MCF 10A (cell line): ENCODE measurements at places on chromosomes 2 and 18.

GRCh38 chr2:55076721-55077120, 26.5 kb upstream of the RTN4 start:
- no peak overlapping the region for H3K27ac ChIP-seq
- DNase-seq, result no peak
- H3K4me1 ChIP-seq, result no peaks in the 10 kb centered on the region
- H3K4me3 ChIP-seq, result no peak overlapping the region
- H3K27me3 ChIP-seq, result no peaks in the 10 kb centered on the region

- peaks cover 64% of the 10 kb centered on the region for H3K36me3 ChIP-seq
- H3K4me3 ChIP-seq, result no peak overlapping the region
- H3K4me1 ChIP-seq, result no peaks in the 10 kb centered on the region
- no peaks in the 10 kb centered on the region for H3K27me3 ChIP-seq
- DNase-seq, result peak; percentile 3
Measured at GRCh38 chr2:201707753-201708152, 9.3 kb upstream of the MPP4 start.

GRCh38 chr2:54680397-54681041, 42.9 kb upstream of the EML6 start:
- no peak for DNase-seq
- no peak overlapping the region for H3K4me3 ChIP-seq
- H3K4me1 ChIP-seq, result peaks cover 9% of the 10 kb centered on the region

GRCh38 chr2:65436824-65437221, 4.4 kb upstream of the SPRED2 start:
- peaks cover 5% of the 10 kb centered on the region for H3K4me1 ChIP-seq
- no peaks in the 10 kb centered on the region for H3K27me3 ChIP-seq
- DNase-seq, result no peak
- peak overlapping the region; percentile 83 for H3K4me3 ChIP-seq
- H3K27ac ChIP-seq, result peak overlapping the region; percentile 91

DNA sequence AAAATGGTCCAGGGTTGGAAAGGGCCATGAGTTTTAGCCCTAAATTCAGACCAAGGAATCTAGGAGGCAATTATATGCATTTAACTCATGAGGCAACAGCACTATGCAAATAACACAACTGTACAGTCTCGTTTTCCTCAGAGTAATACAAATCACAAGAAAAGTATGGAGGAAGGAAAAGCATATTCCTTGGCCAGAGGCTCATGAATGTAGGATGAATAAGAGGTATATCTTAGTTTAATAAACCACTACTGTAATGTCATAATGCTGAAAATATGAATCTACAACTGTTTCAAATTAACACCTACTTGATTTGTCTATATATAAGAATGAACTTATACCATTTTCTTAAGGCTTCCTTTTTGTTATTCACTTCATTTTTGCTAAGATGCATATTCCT, 252.5 kb upstream of the TANK start:
- H3K36me3 ChIP-seq, result no peaks in the 10 kb centered on the region
- H3K27me3 ChIP-seq, result no peaks in the 10 kb centered on the region
- peaks cover 16% of the 10 kb centered on the region for H3K4me1 ChIP-seq

DNA sequence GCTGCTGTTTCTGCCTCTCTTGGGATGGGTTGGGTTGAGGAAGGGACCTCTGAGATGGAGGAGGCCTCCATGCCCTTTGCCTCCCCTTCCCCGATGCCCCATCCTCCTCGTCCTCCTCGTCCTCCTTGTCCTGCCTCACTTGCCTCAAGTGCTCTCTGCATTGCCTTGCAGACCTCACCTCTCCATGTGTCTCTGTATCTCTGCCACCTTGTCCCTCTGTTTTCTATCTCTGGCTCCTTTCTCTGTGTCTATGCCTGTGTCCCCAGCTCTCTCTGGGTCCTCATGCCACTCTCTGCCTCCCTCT, 87.5 kb downstream of the MCFD2 start:
- no peaks in the 10 kb centered on the region for H3K27me3 ChIP-seq
- H3K4me1 ChIP-seq, result peaks cover 6% of the 10 kb centered on the region
- DNase-seq, result no peak
- H3K4me3 ChIP-seq, result no peak overlapping the region
- H3K36me3 ChIP-seq, result no peaks in the 10 kb centered on the region

DNA sequence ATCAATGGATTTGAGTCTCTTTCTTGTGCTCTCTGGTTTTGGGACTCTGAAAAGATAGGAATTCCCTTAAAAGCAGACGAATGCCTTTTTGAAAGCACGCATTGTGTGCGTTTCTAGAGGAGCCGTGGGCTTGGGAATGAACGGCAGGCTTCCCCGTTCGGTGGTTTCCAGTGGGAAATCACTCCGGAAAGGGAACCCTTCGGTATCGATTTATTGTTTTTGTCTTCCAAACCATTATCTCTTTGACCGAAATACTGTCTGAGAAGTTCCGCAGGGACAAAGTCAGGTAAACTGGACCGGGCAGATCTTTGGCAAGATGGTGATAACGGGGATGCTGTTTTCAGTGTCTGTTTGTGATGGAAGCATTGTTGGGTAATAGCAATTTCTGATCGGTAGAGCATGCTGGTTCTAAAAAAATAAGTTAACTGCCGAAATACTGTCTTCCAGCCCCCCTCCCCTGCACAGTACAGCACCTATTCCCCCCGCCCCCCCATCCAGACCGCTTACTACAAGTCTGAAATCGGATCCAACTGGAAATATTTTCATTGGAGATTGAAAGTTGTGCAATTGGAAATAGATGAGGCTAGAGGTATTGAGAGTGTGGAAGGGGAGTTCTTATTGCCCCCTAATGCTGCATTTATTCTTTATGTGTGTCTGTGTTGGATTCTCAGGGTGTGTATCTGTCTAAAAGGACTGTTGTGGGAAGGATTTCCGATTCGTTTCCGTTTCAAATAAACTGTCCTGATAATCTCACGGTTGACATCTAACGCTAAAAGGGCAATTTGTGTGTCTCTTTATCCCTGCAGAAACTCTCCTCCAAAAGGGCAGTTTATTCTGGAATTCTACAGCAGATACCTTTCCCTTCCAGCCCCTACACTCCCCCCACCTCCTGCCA, 635 bp downstream of the SETBP1 start:
- no peak for DNase-seq
- H3K27ac ChIP-seq, result peak overlapping the region; percentile 8

DNA sequence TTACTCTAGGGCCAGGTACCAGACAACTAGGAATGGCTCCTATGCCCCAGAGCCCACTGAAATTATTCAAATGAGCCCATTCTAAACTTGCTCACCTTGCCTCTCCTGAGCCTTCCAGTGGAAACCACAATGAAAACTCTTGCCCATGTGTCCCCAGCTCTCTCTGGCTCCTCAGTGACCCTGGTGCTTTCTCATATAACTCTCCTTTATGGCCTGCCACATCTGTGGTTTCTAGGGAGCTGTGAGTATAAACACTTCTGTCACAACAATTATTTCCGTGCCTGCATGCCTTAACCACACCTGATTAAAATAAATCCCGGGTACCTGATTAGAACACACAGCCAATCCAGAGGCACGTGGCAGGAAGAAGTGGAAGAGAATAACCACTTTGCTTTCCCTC, 333.0 kb upstream of the SPRED2 start:
- H3K27me3 ChIP-seq, result no peaks in the 10 kb centered on the region
- no peak overlapping the region for H3K27ac ChIP-seq
- H3K4me1 ChIP-seq, result no peaks in the 10 kb centered on the region
- H3K36me3 ChIP-seq, result no peaks in the 10 kb centered on the region
- no peak overlapping the region for H3K4me3 ChIP-seq
- no peak for DNase-seq

DNA sequence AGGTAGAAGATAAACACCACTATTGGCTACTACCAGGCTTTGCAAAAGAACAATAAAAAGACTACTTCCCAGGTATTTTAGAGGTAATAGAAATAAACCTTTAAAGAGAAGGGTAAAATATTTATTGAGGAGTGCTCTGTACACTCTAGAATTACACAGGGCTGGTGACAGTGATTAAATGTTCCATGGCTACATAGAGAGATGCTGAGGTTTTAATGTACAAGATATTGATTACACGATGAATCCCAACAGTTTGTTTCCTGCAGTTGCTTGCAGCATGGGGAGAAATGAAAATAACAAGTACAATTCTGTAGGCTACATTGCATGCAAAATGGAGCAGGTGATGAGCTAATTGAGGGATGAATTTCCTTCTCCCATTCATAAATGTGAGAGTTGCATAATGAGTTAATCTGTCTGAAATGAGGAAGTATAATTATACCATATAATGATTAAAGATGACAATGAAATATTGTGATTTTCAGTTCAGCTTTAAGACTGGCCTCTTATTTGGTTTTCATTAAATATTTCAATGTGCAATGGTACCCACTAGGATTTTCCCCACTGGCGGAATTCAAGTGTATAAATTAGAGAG, 266.1 kb downstream of the SOCS6 start:
- no peak overlapping the region for H3K27ac ChIP-seq
- no peaks in the 10 kb centered on the region for H3K36me3 ChIP-seq
- H3K27me3 ChIP-seq, result peaks cover 35% of the 10 kb centered on the region
- H3K4me3 ChIP-seq, result no peak overlapping the region

DNA sequence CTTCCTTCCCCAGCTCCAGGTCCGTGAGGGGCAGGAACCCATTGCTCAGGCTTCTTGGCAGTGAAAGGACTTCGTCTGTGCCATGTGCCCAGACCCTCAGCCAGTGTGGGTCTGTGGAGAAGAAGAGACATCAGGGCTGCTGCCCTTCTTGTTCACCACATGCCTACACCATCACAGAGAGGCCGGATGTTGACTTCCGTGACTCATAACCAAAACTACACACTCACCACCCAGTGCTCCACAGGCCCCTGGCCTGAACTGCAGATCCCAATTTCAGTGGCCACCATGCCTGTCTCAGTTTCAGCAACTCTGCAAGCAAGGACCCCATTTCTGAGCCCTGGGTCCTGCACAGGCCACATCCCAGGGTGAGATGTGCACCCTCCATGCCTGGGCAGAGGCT, 332.6 kb upstream of the SALL3 start:
- H3K36me3 ChIP-seq, result peaks cover 5% of the 10 kb centered on the region
- no peak for DNase-seq
- H3K4me1 ChIP-seq, result no peaks in the 10 kb centered on the region
- H3K4me3 ChIP-seq, result no peak overlapping the region
- H3K27me3 ChIP-seq, result no peaks in the 10 kb centered on the region

- no peaks in the 10 kb centered on the region for H3K36me3 ChIP-seq
- DNase-seq, result no peak
- H3K4me1 ChIP-seq, result no peaks in the 10 kb centered on the region
- no peak overlapping the region for H3K4me3 ChIP-seq
Measured at GRCh38 chr18:3993941-3994687, 461.0 kb downstream of the DLGAP1 start.
